Memory B cell (primary cell): ENCODE measurements at places on chromosomes 11 and 22.

DNA sequence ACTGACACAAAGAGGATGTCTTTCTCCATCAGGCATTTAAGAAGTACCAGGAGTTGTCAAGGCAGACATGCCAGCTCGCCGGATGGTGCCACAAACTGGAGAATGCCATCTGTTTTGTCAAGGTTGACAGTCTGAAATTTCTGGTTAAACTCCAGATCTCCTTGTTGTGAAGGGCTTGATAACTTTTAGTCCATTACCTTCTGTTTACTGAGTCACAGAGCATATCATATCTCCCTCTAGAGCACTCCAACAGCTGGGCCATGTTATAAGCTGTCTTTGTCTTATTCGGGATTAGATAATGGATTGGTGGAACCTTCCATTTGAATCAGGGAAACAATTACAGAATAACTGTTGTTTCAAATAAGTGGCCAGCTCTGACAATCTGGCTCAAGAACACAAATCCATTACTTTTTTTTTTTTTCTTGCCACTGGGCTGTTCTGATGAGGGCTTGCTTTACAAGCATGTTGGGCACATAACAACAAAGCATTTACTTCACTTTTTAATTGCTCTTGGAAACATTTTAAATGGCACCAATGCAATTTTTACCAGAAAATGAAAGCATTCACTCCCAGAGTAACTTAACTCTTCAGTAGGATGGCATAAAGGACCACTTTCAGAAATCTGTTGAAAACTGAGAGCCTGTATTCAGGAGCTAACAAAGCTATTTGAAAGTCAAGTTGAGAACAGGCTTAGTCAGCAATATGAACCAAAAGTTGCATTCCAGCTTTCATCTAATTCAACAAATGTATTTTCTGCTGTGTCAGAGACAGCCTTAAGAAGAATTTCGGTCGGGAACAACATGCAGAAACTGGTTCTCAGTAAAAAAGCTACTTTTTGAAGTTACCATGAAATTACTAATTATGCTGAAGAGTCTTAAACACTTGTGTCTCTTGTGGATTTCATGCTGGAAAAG lies 227.6 kb upstream of the PITPNB start:
- no peak for DNase-seq
- H3K4me3 ChIP-seq = no peak overlapping the region
- H3K27ac ChIP-seq = no peak overlapping the region
- H3K27me3 ChIP-seq = peaks cover 7% of the 10 kb centered on the region

GRCh38 chr22:37636186-37636948 lies 3.1 kb upstream of the SH3BP1 start:
- H3K36me3 ChIP-seq = peaks cover 1% of the 10 kb centered on the region
- H3K4me3 ChIP-seq = peak overlapping the region; percentile 51
- no peaks in the 10 kb centered on the region for H3K27me3 ChIP-seq
- peak overlapping the region; percentile 69 for H3K27ac ChIP-seq
- no peak for DNase-seq

DNA sequence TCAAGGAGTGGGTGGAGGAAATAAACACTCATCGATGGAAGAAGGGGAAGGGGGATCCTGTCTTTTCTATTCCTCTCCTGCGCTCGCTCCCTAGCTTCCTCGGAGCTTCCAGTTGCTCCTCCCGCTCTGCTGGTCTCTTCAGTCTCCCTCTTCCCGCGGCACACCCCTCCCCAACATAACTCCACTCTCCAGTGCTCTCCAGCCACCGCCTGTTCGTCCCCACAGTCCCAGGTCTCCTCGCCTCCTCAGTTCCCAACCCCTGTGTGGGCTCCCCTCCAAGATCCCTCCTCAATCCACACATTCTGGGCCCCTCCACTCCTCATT lies 438 bp downstream of the ZW10 start:
- H3K27me3 ChIP-seq = no peaks in the 10 kb centered on the region
- H3K36me3 ChIP-seq = peaks cover 2% of the 10 kb centered on the region

GRCh38 chr11:73818846-73819245 lies 31.2 kb downstream of the MRPL48 start:
- no peaks in the 10 kb centered on the region for H3K27me3 ChIP-seq
- no peak for DNase-seq
- no peak overlapping the region for H3K4me3 ChIP-seq
- H3K27ac ChIP-seq = no peak overlapping the region
- H3K36me3 ChIP-seq = peaks cover 17% of the 10 kb centered on the region

DNA sequence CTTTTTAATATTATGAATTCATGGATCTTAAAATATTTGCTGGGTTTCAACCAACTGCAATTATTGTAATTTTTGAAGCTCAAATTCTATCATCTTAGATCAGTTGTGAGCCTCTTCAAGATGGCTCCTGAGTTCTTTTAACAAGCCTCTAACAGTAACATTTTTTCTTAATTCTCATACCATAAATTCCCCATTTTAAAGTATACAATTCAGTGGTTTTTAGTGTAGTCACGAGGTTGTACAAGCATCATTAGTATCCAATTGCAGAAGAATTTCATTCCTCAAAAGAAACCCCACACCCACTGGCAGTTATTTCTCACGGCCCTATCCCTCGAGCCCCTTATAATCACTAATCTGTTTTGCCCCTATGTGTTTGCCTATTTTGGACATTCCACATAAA lies 270.8 kb downstream of the SBF2 start:
- H3K36me3 ChIP-seq = peaks cover 10% of the 10 kb centered on the region
- H3K27me3 ChIP-seq = no peaks in the 10 kb centered on the region
- no peak overlapping the region for H3K4me3 ChIP-seq
- no peak for DNase-seq

DNA sequence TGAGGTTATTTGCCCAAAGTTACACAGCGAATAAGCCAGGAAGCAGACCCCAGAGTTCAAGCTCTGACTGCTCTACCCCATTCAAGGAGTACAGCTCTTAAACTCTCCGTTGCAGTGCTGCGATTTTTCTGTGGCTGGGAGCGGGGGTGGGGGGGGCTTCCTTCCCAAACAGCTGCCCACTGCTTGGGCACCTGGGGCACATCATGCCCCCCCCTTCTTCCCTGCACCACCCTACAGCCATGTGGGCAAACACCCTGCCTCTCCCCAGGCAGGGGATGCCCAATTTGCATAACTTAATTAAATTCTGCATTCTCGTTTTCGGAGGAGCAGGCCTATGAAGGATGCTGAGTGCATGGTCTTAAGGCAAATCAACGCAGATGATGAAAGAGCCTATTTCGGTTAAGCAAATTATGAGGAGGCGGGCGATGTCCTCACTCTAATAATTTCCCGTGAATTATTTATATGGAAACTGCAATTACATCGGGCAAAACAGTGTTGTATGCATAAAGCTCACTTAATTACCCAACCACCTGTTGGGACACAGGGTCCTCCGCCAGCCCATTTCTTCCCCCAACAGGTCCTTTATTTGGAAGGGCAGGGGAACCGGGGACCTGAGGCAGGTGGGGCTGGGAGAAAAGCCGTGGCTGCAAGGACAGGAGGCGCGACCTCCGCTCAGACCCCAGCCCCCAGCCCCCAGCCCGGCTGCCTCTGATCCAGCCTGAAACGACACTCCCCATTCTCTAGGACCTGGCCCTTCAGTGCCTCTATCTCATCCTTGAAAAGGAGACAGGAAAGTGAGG lies 610.5 kb downstream of the BUD13 start:
- H3K4me1 ChIP-seq = peaks cover 4% of the 10 kb centered on the region
- no peaks in the 10 kb centered on the region for H3K36me3 ChIP-seq
- no peak overlapping the region for H3K4me3 ChIP-seq
- no peak overlapping the region for H3K27ac ChIP-seq
- H3K27me3 ChIP-seq = peaks cover 14% of the 10 kb centered on the region

GRCh38 chr22:39253435-39254070 lies 8.8 kb upstream of the PDGFB start:
- no peak overlapping the region for H3K27ac ChIP-seq
- H3K4me1 ChIP-seq = peaks cover 11% of the 10 kb centered on the region
- peaks cover 35% of the 10 kb centered on the region for H3K27me3 ChIP-seq
- no peaks in the 10 kb centered on the region for H3K36me3 ChIP-seq

DNA sequence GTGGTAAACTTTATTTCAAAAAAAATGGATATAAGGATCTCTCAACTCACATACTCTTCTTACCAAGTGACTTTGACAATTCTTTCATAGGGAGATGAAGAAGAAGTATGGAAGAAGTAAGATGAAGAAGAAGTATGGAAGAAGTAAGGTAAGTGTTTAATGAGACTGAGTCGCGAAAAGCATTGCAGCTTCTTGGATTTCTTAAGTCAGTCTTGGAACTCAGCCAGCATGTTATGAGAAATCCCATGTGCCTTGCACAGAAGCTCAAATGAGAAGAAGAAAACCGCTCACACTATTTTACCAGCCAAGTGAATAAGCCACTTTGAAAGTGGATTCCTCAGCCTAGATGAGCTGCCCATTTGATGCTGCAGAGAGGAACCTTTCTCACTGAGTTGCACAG lies 332.0 kb upstream of the CCDC179 start:
- no peaks in the 10 kb centered on the region for H3K4me1 ChIP-seq
- H3K27me3 ChIP-seq = no peaks in the 10 kb centered on the region
- no peaks in the 10 kb centered on the region for H3K36me3 ChIP-seq
- H3K27ac ChIP-seq = no peak overlapping the region

GRCh38 chr22:26017932-26018331 lies 151.3 kb upstream of the SEZ6L start:
- H3K36me3 ChIP-seq = no peaks in the 10 kb centered on the region
- H3K27me3 ChIP-seq = peaks cover 4% of the 10 kb centered on the region
- H3K4me3 ChIP-seq = no peak overlapping the region
- no peaks in the 10 kb centered on the region for H3K4me1 ChIP-seq
- no peak overlapping the region for H3K27ac ChIP-seq
- no peak for DNase-seq

DNA sequence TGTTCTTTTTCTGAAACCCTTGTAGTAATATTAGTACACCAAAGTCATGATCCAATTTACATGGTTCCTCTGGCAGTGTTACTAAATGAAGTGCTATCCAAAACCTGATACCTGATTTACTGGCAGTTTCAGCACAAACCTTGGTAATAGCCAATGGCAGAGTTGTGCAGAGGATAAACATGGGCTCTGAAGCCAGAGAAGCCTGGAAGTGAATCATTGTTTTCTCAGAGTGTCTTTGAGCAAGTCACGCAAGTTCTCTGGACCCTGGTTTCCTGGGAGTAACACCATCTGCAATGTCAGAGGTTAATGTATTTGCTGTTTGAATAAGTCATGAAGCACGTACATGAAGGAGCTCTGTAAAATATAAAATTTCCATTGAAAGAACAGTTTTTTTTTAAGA lies 222.3 kb upstream of the NARS2 start:
- H3K27ac ChIP-seq = no peak overlapping the region
- no peaks in the 10 kb centered on the region for H3K4me1 ChIP-seq
- H3K4me3 ChIP-seq = no peak overlapping the region
- peaks cover 4% of the 10 kb centered on the region for H3K27me3 ChIP-seq
- no peaks in the 10 kb centered on the region for H3K36me3 ChIP-seq

DNA sequence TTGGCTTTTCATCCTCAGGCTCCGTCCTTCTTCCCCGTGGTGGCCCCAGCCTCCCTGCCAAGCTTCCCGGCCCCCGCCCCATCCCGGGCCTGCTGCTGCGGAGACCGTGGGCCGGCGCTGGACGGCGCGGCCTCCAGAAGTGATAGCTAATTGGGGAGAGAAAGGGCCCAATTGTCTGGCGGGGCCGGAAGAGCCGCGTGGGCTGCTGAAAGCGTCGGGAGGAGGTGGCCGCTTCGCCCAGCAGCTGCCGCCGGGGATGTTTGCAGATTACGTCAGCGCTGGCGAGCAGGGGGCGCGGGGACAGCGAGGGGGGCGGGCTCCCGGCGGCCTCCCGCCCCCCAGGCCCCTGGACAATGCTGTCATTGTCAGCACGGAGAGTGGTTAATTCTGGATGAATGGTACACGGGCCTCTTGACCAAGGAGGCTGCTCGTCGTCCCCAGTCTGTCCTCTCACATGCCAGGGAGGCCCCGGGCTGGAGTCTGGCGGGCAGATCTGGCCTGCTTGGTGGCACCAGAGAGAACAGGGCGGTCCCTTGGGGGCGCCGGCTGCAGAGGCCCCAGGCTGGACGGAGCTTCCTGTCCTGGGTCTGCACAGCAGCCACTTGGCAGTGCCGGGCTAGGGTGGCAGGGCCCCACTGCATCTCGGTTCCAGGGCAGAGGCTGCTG lies 1.6 kb downstream of the SMIM38 start:
- no peak for DNase-seq
- no peak overlapping the region for H3K4me3 ChIP-seq
- peaks cover 7% of the 10 kb centered on the region for H3K4me1 ChIP-seq
- peaks cover 5% of the 10 kb centered on the region for H3K27me3 ChIP-seq

DNA sequence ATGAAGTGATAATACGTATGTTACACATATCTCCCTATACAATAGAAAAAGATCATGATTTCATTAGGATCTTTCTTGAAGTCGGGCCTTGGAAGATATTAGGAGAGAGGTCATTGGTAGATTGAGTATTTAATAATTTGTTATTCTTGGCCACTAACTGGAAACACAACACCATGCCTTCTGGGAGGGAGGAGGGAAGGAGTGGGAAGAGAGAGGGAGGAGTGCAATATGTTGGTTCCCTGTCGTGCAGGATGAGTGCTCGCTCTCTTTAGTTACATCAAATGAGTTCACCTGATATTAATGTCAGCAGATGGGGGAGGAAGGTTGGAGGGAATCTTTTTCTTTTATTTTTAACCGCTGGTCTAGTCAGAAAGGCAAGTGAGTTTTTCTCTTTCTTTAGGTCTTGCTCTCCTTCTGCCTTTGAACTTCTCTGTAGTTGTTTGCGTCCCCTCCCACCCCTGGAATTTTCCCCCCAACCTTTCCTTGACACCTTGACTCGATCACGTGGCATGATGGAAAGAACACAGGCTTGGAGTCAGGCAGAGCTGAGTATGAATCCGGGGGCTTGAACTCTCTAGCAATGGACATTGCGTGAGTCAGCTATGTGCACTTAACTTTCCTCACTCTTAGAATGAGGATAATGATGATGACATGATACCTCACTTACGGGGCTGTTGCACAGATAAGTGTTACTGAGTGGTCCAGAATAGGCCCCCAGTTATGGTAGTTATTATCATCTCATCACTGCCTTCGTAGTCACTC lies 6.2 kb downstream of the ADAMTS15 start:
- H3K4me3 ChIP-seq = no peak overlapping the region
- H3K27ac ChIP-seq = no peak overlapping the region
- DNase-seq = no peak
